Activated CD4-positive, alpha-beta T cell treated with anti-CD3 and anti-CD28 coated beads, Interleukin-2, amount 10 ng/mL, durations not matched to agents 24 days and 14 days (primary cell): ENCODE measurements at places on chromosomes 12 and 14. TPM values are rescaled to one million over a fixed set of nuclear protein-coding genes. Genes with fewer than 3 reads are reported as not detected.

TMEM253 gene
- total RNA-seq, result not detected in 2 replicates

DNA sequence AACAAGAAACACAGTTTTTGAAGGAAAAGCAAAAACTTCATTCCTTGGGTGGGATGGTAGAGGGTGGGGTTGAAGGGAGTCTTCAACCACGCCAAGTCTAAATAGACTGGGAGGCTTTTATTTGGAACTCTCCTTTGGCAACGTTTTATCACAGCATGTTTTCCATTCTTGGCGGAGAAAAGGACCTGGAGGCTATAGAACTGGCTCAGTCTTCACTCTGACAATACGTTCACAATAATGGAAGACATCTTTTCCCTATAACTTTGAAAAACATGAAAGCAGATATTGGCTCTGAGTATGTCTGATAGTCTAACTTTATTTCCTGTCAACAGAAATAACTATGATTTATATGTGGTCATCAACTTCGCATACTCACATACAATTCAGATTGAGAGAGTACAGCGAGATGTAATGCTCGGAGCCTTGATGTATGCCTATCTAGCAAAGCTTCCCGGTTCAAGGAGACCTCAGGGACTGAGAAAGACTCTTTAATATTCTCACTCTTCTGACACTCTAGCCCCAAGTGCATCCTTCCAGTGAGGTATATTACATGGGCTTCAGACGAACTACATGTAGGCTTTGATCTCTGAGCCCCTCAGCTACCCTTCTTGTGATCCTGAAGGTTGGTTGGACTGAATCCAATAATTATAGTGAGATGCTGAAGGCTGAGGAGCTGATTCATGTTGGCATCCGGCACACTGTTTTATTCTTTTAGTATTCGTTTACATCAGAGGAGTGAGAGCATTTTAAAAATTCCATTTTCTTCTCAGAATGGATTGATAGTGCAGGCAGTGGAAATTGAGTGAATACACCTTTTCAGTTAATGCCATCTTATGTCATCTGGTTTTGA is 14.0 kb downstream of the TMEM30B start:
- no peak overlapping the region for H3K4me3 ChIP-seq
- DNase-seq, result no peak
- H3K36me3 ChIP-seq, result no peaks in the 10 kb centered on the region
- peaks cover 58% of the 10 kb centered on the region for H3K27me3 ChIP-seq

GRCh38 chr12:59499774-59500173 is 96.1 kb upstream of the SLC16A7 start:
- no peaks in the 10 kb centered on the region for H3K36me3 ChIP-seq
- H3K27me3 ChIP-seq, result no peaks in the 10 kb centered on the region
- H3K4me3 ChIP-seq, result no peak overlapping the region
- DNase-seq, result no peak

ACOT4 gene
- total RNA-seq, result 1.3 and 1.4 TPM in 2 replicates

MYO1H gene
- not detected in 2 replicates for total RNA-seq

OTUB2 gene
- total RNA-seq, result 1.3 and 1.7 TPM in 2 replicates

GRCh38 chr14:52040598-52040997 is 28.3 kb downstream of the NID2 start:
- no peaks in the 10 kb centered on the region for H3K36me3 ChIP-seq
- DNase-seq, result no peak
- H3K27ac ChIP-seq, result no peak overlapping the region

PLEKHH1 gene
- 1.5 and 1.7 TPM in 2 replicates for total RNA-seq

- no peaks in the 10 kb centered on the region for H3K27me3 ChIP-seq
- DNase-seq, result no peak
- H3K4me3 ChIP-seq, result no peak overlapping the region
- no peaks in the 10 kb centered on the region for H3K4me1 ChIP-seq
- no peak overlapping the region for H3K27ac ChIP-seq
- H3K36me3 ChIP-seq, result no peaks in the 10 kb centered on the region
These were observed 477.5 kb upstream of the GARIN6 start for GRCh38 chr12:99170037-99170436.

ZNF605 gene
- total RNA-seq, result 6.6 and 7.6 TPM in 2 replicates
